Esophagus muscularis mucosa (tissue), 4 donors: ENCODE measurements at places on chromosomes 3 and 15. TPM values are rescaled to one million over a fixed set of nuclear protein-coding genes. Genes with fewer than 3 reads are reported as not detected.

DNA sequence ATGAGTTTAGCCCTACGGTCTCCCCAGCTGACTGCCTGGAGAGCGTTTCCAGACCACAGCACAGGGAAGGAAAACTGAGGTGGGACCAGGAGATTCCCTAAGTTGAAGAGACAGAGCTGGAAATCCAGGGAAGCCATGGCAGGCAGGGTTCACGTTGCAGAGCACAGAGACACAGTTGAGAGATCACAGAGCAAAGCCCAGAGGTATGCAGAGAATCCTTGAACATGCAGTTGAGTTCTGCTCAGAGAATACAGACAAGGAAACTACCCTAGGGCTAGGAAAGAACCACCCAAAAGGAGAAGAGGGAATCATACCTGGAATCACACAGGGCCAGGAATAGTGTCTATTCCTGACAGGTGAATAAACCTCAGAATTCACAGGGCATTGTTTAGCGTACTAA, 14.3 kb downstream of the SLC28A1 start:
- no peak overlapping the region for H3K4me3 ChIP-seq
- no peaks in the 10 kb centered on the region for H3K36me3 ChIP-seq
- no peak overlapping the region for H3K27ac ChIP-seq
- peaks cover 3% of the 10 kb centered on the region for H3K27me3 ChIP-seq

GRCh38 chr3:85161544-85161943, 202.8 kb downstream of the CADM2 start:
- DNase-seq: no peak
- no peaks in the 10 kb centered on the region for H3K36me3 ChIP-seq
- no peaks in the 10 kb centered on the region for H3K27me3 ChIP-seq
- H3K4me1 ChIP-seq: no peaks in the 10 kb centered on the region
- H3K4me3 ChIP-seq: no peak overlapping the region

DNA sequence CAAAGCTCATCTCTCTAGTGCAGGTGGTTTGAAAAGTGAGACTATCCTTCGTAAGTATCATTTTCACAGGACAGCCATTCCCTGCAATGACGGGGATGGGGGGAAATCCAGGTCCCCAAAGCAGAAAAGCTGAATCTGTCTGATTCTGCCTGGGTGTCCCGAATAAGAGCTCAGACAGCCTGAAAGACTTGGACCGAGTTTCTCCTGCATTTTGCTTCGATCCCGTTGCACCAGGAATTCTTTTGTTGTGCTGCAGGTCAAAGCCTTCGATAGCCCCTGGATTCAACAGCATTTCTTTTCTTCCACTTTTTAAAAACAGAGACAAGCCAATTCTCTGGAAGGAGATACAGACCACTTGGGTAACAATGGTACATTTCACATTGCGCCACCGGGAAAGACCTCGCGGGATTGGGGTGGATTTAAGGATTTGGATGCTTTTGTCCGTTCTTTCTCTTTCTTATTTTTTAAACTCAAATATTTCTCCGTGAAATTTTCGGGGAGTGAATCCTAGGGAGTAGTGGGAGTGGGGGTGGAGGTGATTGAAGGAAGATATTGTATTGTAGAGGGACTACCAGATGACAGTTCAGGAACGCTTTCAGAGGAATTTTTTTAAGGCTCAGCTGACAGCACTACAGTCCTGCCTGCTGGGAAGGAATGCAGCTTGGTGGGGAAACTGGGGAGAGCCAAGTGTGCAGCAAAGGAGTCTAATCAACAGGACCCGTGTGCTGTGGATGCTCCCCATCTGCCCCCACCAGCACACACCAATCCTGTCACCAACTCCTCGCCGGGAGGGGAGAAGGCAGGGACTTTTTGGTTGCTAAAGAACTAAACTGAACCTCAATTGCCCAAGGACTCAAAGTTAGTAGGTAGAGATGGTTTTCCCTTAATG, 2.6 kb downstream of the SLITRK3 start:
- H3K27ac ChIP-seq: peak overlapping the region; percentile 88
- peak overlapping the region; percentile 67 for H3K4me3 ChIP-seq
- no peak for DNase-seq
- H3K27me3 ChIP-seq: peaks cover 47% of the 10 kb centered on the region
- H3K36me3 ChIP-seq: no peaks in the 10 kb centered on the region
- H3K4me1 ChIP-seq: peaks cover 30% of the 10 kb centered on the region

- no peak overlapping the region for H3K27ac ChIP-seq
- no peaks in the 10 kb centered on the region for H3K36me3 ChIP-seq
- DNase-seq: no peak
- H3K4me3 ChIP-seq: no peak overlapping the region
- H3K27me3 ChIP-seq: no peaks in the 10 kb centered on the region
Observed at GRCh38 chr3:106692624-106693023, 684.6 kb upstream of the CCDC54 start.

GRCh38 chr15:39465843-39466749, 114.8 kb upstream of the THBS1 start:
- no peaks in the 10 kb centered on the region for H3K27me3 ChIP-seq
- H3K4me3 ChIP-seq: no peak overlapping the region
- peak; percentile 92 for DNase-seq
- peaks cover 33% of the 10 kb centered on the region for H3K4me1 ChIP-seq
- H3K36me3 ChIP-seq: no peaks in the 10 kb centered on the region
- H3K27ac ChIP-seq: peak overlapping the region; percentile 69

DNA sequence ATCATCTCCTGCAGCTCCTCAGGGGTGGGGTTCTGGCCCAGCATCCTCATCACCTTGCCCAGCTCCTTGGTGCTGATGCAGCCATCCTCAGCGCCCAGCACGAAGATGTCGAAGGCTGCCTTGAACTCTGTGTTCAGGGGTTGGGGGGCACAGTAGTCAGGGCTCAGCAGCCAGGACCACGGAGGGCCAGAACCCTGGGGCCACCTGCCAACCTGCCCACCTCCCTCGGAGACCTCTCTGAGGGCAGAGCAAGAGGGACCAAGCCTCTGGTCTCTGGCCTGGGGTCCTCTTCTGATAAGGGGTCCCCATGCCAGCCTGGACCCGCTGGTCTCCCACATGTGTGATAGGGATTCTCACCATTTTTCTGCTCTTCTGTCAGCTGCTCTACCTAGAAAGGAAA, 1.7 kb downstream of the TNNC1 start:
- peaks cover 34% of the 10 kb centered on the region for H3K4me1 ChIP-seq
- DNase-seq: no peak

GRCh38 chr3:154496540-154496939, 66.5 kb upstream of the GPR149 start:
- no peak overlapping the region for H3K4me3 ChIP-seq
- H3K4me1 ChIP-seq: no peaks in the 10 kb centered on the region
- no peak overlapping the region for H3K27ac ChIP-seq
- no peaks in the 10 kb centered on the region for H3K36me3 ChIP-seq
- DNase-seq: no peak

DNA sequence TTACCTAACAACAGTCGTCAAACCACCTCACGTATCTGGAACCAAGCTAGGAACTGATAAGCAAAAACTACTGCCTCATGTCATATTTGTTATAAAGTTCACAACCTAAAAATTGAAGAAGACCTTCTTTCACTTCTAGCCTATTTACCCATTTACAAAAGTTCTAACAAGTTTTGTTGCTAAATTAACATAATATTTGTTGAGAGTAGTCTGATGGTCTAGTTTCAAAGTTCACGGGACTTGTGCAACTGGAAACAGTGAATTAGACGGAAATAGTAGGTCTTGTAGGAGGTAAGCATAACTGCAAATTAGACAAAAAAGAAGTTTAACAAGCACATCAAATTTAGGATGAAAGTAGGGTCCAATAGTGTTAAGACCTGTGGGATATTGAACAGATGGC, 51.9 kb downstream of the CCR4 start:
- peaks cover 10% of the 10 kb centered on the region for H3K4me1 ChIP-seq
- no peak overlapping the region for H3K4me3 ChIP-seq
- H3K36me3 ChIP-seq: peaks cover 6% of the 10 kb centered on the region
- no peak overlapping the region for H3K27ac ChIP-seq
- no peaks in the 10 kb centered on the region for H3K27me3 ChIP-seq
- no peak for DNase-seq

GRCh38 chr3:47890126-47890827, 87.3 kb downstream of the DHX30 start:
- DNase-seq: no peak
- H3K36me3 ChIP-seq: peaks cover 12% of the 10 kb centered on the region
- no peaks in the 10 kb centered on the region for H3K27me3 ChIP-seq
- peak overlapping the region; percentile 64 for H3K27ac ChIP-seq
- H3K4me3 ChIP-seq: no peak overlapping the region

GRCh38 chr3:124812291-124813265, 74.6 kb downstream of the ITGB5 start:
- DNase-seq: peak; percentile 95
- H3K36me3 ChIP-seq: no peaks in the 10 kb centered on the region
- H3K27ac ChIP-seq: peak overlapping the region; percentile 82
- no peak overlapping the region for H3K4me3 ChIP-seq

DNA sequence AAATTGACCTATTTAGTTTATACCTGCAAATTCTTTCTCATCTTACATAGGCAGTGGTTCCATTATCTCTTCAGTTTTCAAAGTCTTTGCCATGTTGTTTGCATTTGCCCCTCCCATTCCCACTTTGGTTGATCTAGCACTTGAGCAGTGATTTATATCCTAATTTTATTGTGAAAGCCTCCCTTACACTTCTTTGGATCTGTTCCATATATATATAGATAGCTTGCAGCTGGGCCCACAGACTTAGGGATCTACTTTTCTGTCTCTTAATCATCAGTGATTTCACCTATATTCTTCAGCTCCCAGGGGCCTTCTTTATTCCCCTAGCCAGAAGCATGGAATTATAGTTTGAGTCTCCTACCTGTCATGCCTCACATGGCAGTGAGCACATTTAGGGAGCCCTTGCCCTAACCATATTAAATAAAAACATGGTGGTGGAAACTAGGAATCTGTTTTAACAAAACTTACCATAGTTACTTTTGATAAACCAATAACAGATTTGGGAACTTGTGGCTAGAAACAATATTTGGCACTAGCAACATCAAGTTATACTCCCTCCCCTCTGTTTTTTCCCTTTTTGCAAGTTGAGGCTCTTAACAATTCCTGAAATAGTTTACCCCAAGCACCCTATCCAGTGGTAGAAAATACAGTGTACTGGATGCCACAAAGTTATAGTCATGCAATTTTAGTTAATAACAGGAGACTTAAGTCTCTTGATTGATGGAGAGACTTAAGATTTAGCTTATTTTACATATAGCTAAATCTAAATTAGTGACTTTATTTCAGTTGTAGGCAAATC, 41.7 kb downstream of the ARIH1 start:
- H3K36me3 ChIP-seq: no peaks in the 10 kb centered on the region
- DNase-seq: no peak
- H3K4me3 ChIP-seq: no peak overlapping the region
- H3K4me1 ChIP-seq: peaks cover 36% of the 10 kb centered on the region
- H3K27ac ChIP-seq: no peak overlapping the region

GRCh38 chr3:108845709-108846293, 23.2 kb downstream of the TRAT1 start:
- H3K27ac ChIP-seq: no peak overlapping the region
- DNase-seq: no peak
- H3K27me3 ChIP-seq: no peaks in the 10 kb centered on the region
- no peaks in the 10 kb centered on the region for H3K4me1 ChIP-seq

DNA sequence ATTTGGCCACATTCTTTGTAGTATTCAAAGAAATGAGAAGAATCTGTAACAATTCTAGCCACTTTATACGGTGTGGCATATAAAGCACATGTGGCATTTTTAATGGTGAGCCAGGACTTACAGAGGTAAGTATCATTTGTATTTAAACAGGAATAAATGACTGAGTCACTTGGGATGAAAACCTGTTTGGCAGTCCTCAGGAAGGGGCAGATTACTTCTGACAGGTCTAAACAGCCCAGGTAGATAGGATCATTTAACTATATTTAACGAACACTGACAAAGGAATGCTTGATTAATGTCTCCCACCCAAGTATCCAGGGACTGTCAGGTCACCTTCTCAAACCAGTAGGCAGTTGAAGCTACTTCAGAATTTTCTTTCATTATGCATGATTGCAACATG, 241.5 kb upstream of the SATB1 start:
- H3K27me3 ChIP-seq: no peaks in the 10 kb centered on the region
- H3K4me1 ChIP-seq: no peaks in the 10 kb centered on the region
- H3K4me3 ChIP-seq: no peak overlapping the region
- H3K36me3 ChIP-seq: no peaks in the 10 kb centered on the region
- no peak for DNase-seq

DNA sequence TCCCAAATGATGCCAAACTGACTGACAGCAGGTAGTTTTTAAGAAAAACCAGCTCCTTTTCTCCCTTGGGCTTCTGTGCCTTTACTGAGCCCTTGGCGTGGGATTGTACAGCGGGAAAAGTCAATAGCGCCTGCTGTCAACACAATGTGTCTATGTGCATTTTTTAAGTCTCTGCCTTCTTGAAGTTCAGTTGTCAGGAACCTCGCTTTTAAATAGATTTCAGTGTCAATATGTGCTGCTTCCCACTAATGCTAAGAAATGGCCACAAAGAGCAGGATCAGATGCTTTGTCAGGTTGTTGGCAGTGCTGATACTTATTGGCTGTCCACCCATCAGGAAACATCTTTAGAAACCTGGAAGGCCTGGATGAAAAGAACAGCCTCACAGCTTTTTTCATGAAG, 424.4 kb downstream of the C3orf38 start:
- no peaks in the 10 kb centered on the region for H3K36me3 ChIP-seq
- no peak for DNase-seq
- no peak overlapping the region for H3K4me3 ChIP-seq
- no peak overlapping the region for H3K27ac ChIP-seq
- H3K27me3 ChIP-seq: no peaks in the 10 kb centered on the region

GRCh38 chr3:169769287-169770181, at the start of gene ACTRT3:
ACTRT3 (minus strand) TSS chr3:169769561; CDS start chr3:169769520, 41 bp downstream.
- peaks cover 9% of the 10 kb centered on the region for H3K4me1 ChIP-seq
- no peaks in the 10 kb centered on the region for H3K36me3 ChIP-seq
- DNase-seq: no peak
- H3K27me3 ChIP-seq: no peaks in the 10 kb centered on the region
- peak within 1 kb of the TSS; percentile 92 for H3K27ac ChIP-seq
- peak within 1 kb of the TSS; percentile 70 for H3K4me3 ChIP-seq

GRCh38 chr15:65947041-65947440, 77.8 kb downstream of the RAB11A start:
- H3K27me3 ChIP-seq: no peaks in the 10 kb centered on the region
- H3K36me3 ChIP-seq: no peaks in the 10 kb centered on the region
- H3K4me1 ChIP-seq: no peaks in the 10 kb centered on the region
- no peak for DNase-seq
- H3K27ac ChIP-seq: no peak overlapping the region

- DNase-seq: no peak
- H3K27me3 ChIP-seq: no peaks in the 10 kb centered on the region
- no peak overlapping the region for H3K27ac ChIP-seq
- H3K4me3 ChIP-seq: no peak overlapping the region
Observed at GRCh38 chr3:118504906-118505305, 529.7 kb downstream of the IGSF11 start.

- no peaks in the 10 kb centered on the region for H3K27me3 ChIP-seq
- peak; percentile 72 for DNase-seq
- no peak overlapping the region for H3K4me3 ChIP-seq
- H3K27ac ChIP-seq: no peak overlapping the region
- H3K4me1 ChIP-seq: no peaks in the 10 kb centered on the region
- peaks cover 83% of the 10 kb centered on the region for H3K36me3 ChIP-seq
Observed at GRCh38 chr3:128060473-128061381, 8.5 kb downstream of the SEC61A1 start.

CCDC66 gene
- 17.6 TPM for total RNA-seq

DLG1 gene
- total RNA-seq: 70.3 TPM

PLA2G4D gene
- total RNA-seq: not detected

PLSCR5 gene
- not detected for total RNA-seq

CAMK2N2 gene
- not detected for total RNA-seq

GPR149 gene
- not detected for total RNA-seq
